Aorta (tissue), 5 donors: ENCODE measurements at places on chromosomes 5 and 9. TPM values are rescaled to one million over a fixed set of nuclear protein-coding genes. Genes with fewer than 3 reads are reported as not detected.
A peak's percentile ranks its signal among the peaks of the same experiment; 100 is the strongest.

- no peak for DNase-seq
These were observed 2.4 kb upstream of the STC2 start for GRCh38 chr5:173330338-173331206.

GRCh38 chr5:53219610-53220009 is 110.1 kb upstream of the MOCS2 start:
- DNase-seq: no peak

RGS7BP gene
- total RNA-seq: 27.3 TPM

DNA sequence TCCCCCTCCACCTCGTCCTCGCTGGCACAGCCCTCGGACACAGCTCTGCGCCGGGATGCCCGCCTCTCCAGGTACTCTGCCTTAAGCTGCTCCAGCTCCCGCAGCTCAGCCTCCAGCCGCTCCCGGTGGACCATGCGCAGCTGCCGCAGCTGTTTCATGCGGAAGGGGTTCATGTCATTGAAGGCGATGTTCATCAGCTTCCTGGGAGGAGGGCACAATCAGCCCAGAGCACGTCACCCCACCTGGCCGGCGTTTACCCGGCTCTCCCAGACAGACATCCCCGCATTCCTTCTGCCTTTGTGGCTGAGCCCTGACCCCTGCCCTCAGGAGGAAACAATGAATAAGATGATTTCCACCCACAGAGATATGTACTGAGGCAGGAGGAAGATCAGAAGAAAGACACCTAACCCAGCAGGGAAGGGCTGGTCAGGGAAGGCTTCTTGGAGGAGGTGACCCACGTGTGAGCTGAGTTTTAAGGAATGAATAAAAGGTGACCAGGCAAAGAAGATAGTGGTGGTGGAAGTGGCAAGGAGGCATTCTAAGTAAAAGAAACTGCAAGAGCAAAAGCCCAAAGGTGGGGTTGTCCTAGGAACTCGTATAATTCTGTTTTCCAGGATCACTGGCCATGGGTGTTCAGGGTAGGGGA is 7.1 kb upstream of the CORO2A start:
- DNase-seq: no peak

DNA sequence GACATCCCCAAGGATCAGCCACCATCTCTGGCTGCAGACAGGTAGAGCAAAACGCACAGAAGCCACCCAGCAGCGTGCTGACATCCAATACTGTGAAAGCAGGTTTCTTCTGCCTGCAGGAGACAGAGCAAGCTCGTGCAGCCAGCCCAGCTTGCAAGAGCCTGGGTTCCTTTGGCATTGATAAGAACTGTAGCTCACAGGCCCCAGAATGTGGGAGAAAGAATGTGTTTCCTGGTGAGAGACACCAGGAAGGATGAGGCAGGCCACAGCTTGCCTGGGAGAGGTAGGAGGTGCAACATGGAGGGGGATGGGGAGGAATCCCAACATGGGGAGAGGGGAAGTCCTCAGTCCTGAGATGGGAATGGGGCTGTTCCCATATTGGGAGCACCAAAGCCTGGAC is 34.0 kb upstream of the ARAP3 start:
- no peak for DNase-seq

DNA sequence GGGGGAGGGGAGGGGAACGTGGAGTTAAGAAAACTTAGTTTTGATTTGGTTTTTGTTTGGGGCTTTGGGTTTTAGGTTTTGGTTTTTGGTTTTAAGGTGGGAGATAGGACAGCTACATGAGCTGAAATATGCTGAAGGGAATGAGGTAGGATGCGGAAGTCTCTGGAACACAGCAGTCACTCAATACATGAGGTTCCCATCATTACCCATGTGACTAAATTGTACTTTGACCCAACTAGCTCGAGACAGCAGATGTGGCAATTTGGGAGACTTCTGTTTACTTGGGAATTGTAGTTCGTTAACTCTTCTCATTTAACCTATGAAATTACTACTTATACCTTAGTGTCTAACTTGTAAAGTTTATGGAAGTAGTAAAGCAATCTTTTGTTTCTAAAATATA is 124.2 kb downstream of the TLE1 start:
- no peak for DNase-seq

DNA sequence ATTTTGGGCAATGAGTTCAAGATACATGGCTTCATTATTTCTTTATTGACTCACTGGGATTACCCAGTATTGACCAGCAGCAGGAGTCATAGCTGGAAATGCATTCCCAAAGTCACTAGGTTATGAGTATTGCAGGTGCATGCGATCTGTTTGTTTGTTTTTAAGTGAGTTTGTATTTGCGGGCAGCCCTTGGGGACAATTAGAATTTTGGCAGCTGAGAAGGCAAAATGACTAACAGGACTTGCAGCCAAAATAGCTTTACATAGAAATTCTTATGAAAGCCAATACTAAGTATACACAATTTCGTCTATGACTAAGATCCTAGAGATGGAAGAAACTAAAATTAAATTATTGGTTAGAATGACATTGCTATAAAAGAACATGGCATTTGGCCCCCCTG is 18.1 kb upstream of the RGMB start:
- no peak for DNase-seq

IL5 gene
- not detected for total RNA-seq

FAM169A gene
- total RNA-seq: 2.2 TPM

ADRB2 gene
- total RNA-seq: 2.2 TPM

PITX1 gene
- not detected for total RNA-seq

GRCh38 chr5:172687940-172688339 is 46.9 kb downstream of the NEURL1B start:
- DNase-seq: peak; percentile 38

C5orf52 gene
- total RNA-seq: not detected

DNA sequence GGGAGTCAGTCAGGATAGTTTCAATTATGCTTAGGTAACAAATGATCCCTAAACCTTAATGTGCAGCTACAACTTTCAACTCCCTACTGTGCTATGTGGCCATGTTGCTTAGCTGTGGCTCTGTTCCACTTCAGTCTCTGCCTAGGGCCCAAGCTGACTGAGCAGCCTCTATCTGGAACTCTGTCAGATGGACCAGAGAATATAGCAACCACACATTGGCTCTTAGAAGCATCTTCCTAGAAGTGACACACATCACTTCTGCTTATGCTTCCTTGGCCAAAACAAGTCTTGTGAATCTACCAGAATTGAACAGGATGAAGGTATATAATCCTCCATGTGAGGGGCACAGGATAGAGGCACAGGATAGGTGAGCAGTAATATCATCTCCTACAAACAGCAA is 36.7 kb upstream of the TNC start:
- no peak for DNase-seq

ALDH1A1 gene
- 107 TPM for total RNA-seq

DNA sequence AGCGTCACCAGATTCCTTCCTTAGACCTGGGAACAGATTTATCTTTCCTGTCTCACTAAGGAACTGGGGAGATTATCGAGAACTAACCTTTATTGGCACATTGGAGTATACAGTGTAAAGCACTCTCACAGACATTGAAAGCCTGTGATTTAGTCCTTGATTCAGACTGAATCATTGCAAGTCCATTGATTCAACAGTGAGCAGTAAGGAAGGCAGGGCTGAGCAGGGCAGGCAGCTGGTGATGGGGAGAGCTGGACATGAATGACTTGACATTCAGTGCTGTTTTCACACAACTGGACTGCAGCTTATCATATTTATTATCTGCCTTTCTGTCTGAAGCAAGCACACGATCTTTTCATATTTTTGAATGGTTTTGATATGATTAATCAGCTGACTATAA is 16.2 kb downstream of the ISOC1 start:
- no peak for DNase-seq

IL7R gene
- 6.8 TPM for total RNA-seq

DNA sequence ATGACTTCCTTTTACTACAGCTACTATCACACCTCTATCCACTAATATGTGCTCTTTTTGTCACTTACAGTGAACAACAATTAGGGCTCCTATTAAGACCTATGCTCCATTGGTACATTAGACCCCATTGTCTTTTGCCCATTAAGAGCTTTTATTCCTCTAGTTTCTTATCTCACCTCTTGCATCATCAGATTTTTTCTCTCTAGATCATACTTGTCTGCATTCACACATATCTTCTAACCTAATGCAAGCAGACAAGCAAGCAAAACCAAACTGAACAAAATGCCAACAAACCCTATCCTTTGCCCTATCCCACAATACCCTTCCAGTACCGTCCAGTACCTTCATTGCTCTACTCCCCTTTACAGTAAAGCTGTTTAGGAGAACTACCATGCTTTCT is 10.1 kb upstream of the RBM27 start:
- no peak for DNase-seq

DNA sequence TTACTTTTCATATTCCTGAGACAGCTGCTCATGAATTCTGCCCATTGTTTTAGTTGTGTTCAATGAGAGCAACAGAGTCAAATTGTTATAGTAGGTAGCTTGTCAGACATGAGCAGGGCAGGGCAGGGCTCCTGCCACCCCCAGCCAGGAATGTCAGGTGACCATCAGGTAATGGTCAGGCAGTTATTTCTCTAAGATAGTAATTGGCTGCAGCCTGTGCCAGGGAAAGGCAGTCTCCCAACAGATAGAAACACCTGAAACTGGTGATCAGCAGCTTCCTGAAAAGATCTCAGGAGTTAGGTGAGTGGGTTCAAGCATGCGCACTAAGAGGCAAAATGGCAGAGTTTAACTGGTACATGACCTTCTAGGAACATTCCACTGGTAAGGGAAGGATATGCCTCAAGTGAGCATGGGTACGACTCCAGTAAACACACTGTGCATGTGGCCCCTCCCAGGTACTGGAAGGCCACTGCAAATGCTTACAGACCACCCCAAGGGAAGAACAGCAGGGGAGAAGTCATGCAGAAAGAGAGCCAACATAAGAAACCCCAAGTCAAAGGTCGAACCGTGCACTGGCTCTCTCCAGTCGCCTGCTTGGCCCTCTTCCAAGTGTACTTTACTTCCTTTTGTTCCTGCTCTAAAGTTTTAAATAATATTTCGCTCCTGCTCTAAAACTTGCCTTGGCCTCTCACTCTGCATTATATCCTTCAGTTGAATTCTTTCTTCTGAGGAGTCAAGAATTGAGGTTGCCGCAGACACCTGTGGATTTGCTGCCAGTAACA is 25.1 kb downstream of the CARTPT start:
- DNase-seq: no peak

DNA sequence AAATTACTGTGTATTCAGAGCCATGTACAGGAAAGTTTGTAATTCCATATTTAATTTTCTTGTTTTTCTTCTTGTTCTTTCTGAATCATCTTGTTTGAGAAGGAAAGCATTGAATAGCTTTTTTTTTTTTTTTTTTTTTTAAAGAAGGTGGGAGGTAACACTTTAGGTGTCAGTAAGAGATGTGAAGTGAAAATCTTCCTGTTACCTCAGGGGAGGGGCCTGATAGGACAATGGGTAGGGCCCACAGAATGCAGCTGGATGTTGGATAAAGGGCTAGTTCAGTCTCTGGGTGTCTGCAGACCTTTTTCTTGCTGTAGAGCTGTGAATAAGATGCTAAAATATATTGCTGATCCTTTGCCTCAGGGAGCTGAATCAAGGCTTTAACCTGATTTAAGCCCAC is 317.4 kb downstream of the MAN2A1 start:
- DNase-seq: no peak

- DNase-seq: no peak
These were observed 41.2 kb downstream of the SLC46A2 start for GRCh38 chr9:112849363-112849922.

ECSCR gene
- total RNA-seq: 33.2 TPM

DNA sequence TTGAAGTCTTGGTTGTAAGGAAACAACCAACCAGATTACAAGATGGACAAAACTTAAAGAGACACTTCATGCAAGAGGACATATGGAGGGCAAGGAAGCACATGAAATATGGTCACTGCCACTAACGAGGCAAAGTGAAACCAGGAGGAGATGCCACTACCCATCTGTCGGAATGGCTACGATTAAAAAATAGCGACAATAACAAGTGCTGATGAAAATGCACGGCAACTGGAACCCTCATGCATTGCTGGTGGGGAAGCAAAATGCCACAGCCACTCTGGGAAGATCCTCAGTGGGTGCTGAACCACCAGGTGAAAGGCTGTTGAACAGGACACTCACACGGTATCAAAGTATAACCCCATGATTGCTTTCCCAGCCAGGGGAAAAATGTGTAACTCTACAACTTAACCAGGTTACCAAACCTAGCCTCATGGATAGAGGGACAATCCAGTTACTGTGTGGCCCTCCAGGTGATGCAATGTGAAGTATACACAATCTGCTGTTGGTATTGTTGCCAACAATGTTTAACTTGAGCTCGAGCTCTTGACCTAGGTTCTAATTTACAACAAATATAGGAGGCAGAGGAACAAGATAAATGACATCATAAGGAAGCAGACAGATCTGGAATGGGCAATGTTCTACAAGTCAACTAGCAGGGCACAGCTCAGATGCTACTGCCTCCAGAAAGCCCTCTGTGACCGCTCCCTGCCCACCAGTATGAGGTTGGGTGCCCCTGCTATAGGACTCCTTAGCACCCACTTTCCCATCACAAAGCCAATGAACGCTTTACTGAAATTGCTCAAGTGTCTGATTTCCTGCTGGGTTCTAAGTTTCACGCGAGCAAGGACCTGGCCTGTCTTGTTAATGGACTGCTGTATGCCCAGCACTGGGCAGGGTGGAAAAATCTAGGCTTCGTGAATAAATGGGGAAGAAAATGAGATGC is 25.8 kb downstream of the SH3PXD2B start:
- DNase-seq: no peak

- no peak for DNase-seq
These were observed 2.8 kb upstream of the IL4 start for GRCh38 chr5:132671000-132671399.

GRCh38 chr5:139842321-139842720 is 46.7 kb downstream of the PSD2 start:
- DNase-seq: peak; percentile 15

DNA sequence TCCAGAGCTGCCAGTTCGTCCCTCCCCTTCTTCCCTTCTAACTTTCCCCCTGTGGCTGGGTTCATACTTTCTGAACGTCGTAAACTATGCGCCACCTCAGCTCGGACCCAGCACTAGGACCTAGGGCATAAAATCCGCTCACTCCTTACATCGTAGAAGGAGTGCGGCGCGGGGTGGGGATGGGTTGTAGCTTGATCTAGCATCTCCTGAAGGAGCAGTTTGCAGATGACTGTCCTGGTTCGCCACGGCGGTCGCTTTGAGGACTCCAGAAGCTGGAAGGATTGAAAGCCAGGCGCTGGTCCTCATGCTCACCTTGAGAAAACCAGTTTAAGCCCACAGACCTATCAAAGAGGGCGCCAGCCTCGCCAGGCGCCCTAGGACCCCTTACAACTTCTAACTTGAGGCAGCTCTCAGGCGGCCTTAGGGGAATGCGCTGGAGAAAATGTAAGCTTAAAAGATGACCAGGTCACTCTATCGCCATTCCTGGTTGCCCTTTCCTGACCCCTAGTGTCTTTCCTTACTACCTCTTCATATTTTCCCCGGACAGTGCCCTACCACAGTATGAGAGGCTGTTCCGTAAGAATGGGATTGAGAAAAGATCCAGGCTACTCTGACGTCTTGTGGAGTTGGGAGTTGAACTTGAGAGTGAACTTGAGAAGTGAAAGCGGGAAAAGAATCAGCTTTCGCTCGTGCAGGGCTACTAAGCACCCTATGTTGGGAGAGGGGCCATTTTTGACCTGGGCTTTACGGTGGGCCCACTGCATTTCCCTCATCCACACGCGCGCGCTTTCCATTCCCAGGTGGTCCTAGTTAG is 2.8 kb downstream of the RORB start:
- DNase-seq: peak; percentile 69

GRCh38 chr5:120703918-120704587 is 240.0 kb downstream of the PRR16 start:
- no peak for DNase-seq

NUTM2G gene
- not detected for total RNA-seq
